ENCODE measurements at places on chromosomes 4 and X.

DNA sequence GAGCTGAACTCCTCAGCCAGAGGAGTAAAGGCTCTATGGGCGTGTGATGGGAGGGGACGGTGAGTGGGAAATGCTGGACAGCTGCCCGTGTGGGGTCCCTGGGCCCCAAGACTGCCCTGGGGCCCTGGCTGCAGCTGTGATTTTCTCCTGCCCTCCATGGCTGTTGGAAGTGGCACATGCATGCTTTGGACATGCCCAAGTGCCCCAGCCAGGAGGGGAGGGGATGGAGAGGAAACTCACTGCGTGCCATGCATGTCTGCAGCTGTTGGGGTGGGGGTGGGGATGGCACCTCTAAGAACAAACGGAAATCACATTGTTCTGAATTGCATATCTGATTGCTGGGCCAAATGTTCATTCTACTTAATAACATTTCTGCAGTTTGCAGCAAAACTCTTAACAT lies 52.4 kb downstream of the MID2 start:
- no peak for DNase-seq

- no peak for DNase-seq
Observed at GRCh38 chr4:174314770-174315169, 31.1 kb downstream of the CEP44 start.

DNA sequence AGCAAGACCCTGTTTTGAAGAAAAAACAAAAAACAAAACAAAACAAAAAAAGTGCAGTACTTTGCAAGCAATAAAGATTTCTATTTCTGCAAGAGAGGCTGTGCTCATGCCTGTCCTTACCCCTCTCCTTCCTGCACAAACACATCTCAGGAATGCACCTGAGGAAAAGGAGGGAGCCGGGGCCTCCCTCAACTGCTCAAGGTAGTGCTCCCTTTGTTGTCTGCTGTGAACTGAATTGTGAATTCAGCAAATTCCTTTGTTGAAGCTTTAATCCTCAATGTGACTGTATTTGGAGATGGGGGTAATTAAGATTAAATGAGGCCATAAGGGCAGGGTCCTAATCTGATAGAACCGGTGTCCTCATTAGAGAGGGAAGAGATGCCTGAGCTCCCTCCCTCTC lies 13.9 kb downstream of the FTSJ1 start:
- no peak for DNase-seq

GRCh38 chr4:77593101-77593500 lies 12.5 kb upstream of the CXCL13 start:
- DNase-seq, result no peak

- DNase-seq, result no peak
Observed at GRCh38 chr4:73528171-73528570, 46.6 kb downstream of the AFM start.

DNA sequence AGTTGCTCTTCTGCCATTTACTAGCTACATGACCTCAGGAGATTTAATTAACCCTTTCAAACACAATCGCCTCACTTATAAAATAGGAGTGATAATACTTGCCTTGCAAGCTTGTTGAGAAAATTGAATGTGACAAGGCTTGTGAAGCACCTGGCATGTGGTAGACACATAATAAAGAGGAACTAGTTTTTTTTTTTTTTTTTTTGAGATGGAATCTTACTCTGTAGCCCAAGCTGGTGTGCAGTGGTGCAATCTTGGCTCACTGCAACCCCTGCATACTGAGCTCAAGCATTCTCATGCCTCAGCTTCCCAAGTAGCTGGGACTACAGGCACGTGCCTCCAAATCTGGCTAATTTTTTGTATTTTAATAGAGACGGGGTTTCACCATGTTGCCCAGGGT lies 73.7 kb upstream of the STIM2 start:
- DNase-seq, result no peak

DNA sequence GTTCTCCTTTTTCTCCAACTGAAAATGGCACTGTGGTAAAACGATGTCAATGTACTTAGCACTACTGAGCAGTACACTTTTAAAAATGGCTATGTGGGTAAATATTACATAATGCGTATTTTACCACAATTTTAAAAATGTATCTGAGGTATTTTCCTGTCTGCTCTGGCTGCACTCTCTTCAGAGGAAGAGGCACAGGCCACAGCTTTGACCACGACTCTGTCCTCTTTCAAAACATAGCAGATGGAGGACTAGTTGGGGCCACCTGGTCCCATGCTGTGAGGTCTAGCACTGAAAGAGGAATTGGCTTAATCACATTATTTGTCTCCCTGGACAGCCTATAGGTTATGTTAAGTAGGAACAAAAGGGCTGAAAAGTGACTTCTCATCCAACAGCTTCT lies 5.2 kb downstream of the KCNE5 start:
- DNase-seq, result no peak

DNA sequence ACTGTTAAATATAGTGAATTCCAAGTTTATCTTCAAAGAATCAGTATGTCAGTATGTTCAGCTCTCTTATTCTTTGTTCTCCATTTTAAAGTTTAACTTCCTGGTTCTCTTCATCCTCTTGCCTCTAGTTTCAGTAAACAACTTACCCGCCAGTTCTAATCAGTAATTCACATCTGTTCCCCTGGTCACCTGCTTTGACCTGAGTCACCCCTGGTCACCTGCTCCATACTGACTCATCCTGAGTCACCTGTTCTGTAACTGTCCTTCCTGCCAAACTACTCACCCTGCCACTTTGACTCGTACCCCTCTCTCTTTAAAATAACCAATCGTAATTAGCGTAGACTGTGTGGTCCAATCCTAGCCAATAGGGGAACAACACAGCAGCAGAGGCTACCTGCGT lies 992.7 kb upstream of the HS3ST1 start:
- no peak for DNase-seq

DNA sequence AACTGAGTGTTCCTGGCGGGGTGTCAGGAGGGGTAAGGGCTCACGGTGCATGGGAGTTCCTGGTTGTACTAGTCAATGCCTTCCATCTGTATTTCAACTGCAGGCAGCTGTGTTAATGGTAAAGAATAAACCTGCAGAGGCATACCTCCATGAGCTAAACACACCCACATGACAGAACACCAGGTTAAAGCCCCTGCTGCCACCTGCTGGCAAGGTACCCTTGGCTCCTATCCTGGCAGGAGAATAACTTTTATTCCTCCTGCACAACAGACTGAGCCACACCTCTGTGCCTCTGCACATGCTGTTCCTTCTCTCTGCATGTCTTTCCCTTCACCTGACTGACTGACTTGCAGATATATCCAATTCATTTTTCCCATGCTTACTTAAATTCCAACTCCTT lies 11.1 kb downstream of the ITIH6 start:
- DNase-seq, result peak; percentile 43

DNA sequence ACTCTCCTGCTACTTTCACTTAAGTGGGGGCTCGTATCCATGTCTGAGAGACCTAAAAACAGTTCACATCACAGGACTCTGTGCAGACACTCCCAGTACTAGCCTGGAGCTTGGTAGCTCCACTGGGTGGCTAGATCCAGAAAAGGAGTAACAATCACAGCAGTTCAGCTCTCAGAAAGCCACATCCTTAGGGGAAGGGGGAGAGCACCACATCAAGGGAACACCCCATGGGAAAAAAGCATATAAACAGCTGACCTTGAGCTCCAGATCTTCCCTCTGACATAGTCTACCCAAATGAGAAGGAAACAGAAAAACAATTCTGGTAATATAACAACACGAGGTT lies 175.8 kb downstream of the FAM13A start:
- no peak for DNase-seq

GRCh38 chr4:70927502-70928137 lies 25.5 kb downstream of the MOB1B start:
- no peak for DNase-seq

GRCh38 chr4:55068522-55068921 lies 56.9 kb downstream of the KDR start:
- DNase-seq, result no peak

DNA sequence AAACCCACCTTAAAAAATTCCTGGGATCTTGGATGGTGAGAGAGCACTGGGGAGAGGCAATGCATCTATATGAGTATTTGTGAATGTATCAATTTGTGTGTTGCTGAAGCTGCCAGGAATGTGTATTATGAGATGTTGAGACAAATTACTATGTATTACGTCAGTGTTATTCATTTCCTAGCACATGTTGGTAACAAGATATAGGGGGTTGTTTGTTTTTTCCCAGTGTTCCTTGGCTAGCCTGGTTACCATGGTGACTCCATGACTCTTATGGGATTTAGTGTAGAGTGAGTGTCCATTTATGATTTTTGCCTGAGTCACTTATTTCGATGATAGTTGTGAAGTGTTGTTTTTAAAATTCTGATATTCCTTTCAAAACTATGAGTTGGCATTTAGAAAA lies 65.6 kb downstream of the RAB40A start:
- no peak for DNase-seq

DNA sequence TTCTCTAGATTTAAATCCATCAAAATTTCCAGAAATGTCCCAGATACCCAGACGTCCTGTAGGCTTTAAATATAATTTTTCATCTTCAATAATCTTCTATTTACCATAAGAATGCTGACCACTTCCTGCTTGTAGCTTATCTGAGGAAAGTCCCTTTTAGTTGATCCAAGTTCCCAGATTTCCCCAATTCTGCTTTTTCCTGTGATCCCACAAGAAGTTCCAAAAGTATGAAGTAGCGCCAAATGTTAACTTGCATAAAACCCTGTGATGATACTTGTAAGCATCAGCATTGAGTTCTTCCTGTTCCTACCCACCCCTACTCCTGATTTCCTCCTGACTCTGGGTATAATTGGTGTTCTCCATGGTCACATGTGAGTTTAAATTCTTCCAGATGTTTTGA lies 10.6 kb upstream of the TLR8 start:
- no peak for DNase-seq

GRCh38 chr4:174848596-174848995 lies 19.5 kb upstream of the GLRA3 start:
- DNase-seq, result no peak

- DNase-seq, result no peak
Observed at GRCh38 chr4:23058165-23058776, 365.5 kb downstream of the GBA3 start.

GRCh38 chr4:107318078-107318477 lies 282.0 kb upstream of the DKK2 start:
- no peak for DNase-seq

Measured in activated naive CD4-positive, alpha-beta T cell treated with anti-CD3 and anti-CD28 coated beads, Interleukin-2, amount 50 U/mL, for 16 hours (primary cell).